Daoy (cell line): ENCODE measurements at places on chromosomes 2 and 18. TPM values are rescaled to one million over a fixed set of nuclear protein-coding genes. Genes with fewer than 3 reads are reported as not detected.

CCDC74B gene
- total RNA-seq: 3.3 and 33.7 TPM in 2 replicates

HNRNPLL gene
- 46.9 and 52.7 TPM in 2 replicates for total RNA-seq

RSAD2 gene
- 3.0 and 5.8 TPM in 2 replicates for total RNA-seq

VAMP5 gene
- total RNA-seq: 2.1 and 2.6 TPM in 2 replicates

GDF7 gene
- total RNA-seq: 0.06 and 0.11 TPM in 2 replicates

TMBIM1 gene
- total RNA-seq: 39.1 and 44.4 TPM in 2 replicates

RAB17 gene
- total RNA-seq: 0.40 and 2.3 TPM in 2 replicates

ANKRD30BL gene
- total RNA-seq: not detected in 2 replicates

CLIP4 gene
- 16.1 and 17.7 TPM in 2 replicates for total RNA-seq
